Stimulated activated CD8-positive, alpha-beta memory T cell treated with anti-CD3 and anti-CD28 coated beads, Interleukin-7, amount 100 ng/mL, for 1 hour (primary cell): ENCODE measurements at places on chromosomes 4 and X.

- no peak for DNase-seq
Observed at GRCh38 chrX:6693051-6693450, 158.1 kb upstream of the VCX3A start.

DNA sequence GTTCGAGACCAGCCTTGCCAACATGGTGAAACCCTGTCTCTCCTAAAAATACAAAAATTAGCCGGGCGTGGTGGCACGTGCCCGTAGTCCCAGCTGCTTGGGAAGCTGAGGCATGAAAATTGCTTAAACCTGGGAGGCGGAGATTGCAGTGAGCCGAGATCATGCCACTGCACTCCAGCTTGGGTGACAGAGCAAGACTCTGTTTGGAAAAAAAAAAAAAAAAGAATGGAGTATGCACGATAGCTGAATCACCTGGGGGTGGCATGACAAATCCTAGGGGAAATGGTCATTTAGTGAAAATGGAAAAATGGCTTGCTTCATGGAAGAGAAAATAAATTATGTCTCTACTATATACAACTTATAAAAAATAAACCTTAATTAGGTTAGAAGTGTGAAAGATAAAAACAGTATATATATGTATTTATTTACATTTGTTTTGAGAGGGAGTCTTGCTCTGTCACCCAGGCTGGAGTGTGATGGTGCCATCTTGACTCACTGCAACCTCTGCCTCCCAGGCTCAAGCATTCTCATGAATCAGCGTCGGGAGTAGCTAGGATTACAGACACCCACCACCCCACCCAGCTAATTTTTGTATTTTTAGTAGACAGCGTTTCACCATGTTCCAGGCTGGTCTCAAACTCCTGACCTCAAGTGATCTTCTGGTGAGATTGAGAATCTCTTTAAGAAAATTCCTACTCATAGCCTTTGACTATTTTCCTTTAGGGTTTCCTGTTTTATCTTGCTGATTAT, 19.3 kb upstream of the ING2 start:
- no peak for DNase-seq

- no peak for DNase-seq
Observed at GRCh38 chr4:137968956-137969678, 273.0 kb downstream of the SLC7A11 start.

- DNase-seq: no peak
Observed at GRCh38 chr4:65868096-65868824, 198.0 kb upstream of the EPHA5 start.

DNA sequence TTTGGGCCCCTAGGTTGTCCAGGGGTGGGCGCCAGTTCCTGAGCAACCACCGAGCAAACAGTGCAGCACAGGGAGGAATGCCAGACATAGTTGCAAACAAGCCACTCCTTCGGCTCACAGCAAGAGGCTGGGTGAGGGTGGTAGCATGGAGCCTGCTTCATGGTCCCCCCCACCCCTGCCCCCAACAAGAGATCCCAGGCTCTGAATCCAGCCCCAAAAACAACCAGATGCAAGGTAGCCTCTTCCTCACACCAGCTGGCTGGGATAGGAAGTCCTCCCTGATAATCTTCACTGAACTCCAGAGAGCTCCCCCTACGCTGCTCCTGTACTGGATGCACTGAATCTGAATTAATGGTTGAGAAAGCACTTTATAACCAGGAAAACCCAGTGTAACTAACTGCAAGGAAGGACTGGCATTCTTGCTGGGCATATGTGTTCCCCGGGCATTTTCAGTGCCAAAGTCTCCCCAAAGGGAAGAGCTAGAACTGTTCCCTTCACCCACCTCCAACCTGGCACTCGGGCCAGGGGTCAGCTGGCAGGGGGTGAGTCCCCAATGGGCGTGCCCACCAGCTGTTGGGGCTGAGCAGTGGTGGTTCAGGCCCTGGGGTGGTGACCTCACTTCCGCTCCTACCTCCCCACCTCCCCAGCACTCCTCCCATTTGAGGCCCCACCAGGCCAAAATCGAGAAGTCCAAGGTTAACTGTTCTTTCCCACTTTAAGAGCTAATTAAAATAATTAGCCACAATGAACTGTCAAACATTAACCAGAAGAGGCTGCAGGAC, 1.5 kb downstream of the ELF4 start:
- DNase-seq: no peak

GRCh38 chrX:149037281-149037870, 467.7 kb downstream of the IDS start:
- DNase-seq: no peak

GRCh38 chrX:106731590-106731989, 5.1 kb downstream of the RNF128 start:
- DNase-seq: no peak

DNA sequence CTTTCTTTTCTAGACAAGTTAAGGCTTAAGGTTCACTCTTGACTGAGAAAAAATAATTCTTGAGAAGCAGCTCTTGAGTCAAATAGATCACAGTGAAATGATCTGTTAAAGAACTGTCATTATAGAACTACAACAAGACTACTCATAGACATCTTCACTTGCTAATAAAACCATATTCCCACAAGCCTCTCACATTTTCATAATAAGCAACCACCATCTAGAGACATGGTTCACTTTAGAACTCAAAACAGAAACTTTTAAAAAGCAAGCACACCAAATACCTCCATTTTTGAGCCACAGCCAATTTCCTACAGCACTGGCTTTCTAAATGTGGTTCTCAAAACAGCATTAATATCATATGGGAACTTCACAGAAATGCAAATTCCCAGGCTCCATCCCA, 309.5 kb downstream of the TMA16 start:
- no peak for DNase-seq

- DNase-seq: no peak
Observed at GRCh38 chr4:7279902-7280301, 87.6 kb downstream of the SORCS2 start.

- DNase-seq: peak; percentile 9
Observed at GRCh38 chrX:15497865-15498264, 2.7 kb upstream of the BMX start.

DNA sequence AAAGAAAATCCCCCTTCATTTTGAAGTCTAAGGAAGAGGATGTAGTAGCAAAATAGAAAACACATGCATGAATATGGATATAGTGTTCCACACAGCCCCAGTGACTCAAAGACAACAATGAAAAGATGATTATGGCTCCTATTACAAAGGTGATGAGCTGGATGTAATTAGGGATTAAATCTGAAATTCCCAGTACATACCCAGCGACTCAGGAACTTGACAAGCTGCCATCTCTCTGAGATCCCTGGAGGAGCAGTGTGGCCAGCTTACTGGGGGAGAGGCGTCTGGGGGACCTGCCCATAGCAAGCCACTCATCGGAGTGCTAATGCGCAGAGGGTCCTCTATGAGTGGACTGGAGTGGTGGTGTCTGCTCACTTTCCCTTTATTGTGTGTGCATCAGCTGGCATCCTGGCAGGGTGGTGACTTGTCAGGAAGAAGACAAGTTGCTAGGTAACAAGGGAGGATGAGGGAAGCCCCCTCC, 42.7 kb upstream of the MGST2 start:
- no peak for DNase-seq

DNA sequence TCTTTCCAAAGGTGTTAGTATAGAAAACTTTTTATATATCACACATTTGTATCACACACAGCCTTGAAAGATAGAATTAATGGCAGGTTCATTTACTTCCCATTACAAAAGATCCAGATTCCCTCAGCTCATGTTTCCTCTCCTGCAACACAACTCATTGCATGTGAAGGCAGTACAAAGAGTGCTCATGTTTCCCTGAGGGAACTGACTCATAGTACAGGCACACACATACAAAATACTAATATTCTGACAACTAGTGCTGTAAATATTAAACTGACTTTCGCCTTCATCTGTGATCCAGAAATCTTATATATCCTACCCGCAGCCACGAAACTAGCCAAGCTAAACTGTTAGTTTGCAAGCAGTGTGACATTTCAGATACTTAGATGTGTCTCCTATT, 819.8 kb upstream of the PCDH7 start:
- no peak for DNase-seq

DNA sequence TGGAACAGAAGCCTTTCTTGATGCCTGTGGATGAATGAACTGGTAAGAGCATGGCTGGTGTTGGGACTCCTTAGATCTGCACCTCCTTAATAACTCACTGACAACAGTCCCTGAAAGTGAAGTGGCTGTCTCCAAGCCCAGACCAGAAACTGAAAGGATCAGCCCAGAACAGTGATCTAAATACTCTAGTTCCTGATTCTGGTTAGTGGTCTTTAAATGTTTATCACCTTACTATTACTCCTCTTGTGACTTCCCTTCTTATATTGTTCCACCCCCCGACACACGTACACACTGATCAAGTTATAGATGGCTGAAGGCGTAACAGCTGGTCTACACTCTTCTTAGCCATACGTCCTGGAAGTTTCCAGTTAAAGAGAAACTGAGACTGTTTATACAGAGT, 33.8 kb upstream of the ARMCX2 start:
- no peak for DNase-seq

DNA sequence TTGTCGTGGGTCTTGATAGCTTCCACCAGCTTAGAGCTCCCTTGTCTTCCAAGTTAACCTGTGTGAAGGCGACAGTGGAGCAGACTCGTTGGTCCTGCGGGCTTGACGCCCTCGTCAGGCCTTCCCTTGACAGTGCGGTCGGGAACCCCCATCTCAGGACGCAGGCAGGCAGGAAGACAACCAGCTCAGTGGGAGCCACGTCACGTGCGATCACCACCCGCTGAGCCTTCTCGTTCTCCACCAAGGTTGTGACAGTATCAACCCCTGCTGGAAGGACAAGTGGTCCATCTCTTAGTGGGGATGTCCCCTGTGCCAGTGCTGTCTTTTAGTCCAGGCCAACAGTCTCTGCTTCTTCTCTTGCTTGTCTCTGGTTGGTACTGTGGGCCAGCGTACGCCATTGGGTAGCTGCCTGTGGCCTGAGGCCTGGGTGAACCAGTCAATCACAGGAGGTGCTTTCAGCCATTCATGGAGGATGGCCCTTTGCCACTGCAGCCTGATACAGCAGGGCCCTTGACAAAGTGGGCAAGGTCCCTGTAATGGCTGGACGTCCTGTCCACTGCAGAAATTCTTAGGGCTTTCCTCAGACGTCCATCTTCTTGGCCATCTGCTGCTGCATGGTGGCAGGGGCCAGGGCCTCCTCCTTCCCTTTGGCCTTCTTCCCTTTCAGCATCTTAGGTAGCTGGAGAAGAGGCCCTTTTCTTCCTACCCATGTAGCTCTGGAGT, 31.4 kb downstream of the RGS12 start:
- no peak for DNase-seq

DNA sequence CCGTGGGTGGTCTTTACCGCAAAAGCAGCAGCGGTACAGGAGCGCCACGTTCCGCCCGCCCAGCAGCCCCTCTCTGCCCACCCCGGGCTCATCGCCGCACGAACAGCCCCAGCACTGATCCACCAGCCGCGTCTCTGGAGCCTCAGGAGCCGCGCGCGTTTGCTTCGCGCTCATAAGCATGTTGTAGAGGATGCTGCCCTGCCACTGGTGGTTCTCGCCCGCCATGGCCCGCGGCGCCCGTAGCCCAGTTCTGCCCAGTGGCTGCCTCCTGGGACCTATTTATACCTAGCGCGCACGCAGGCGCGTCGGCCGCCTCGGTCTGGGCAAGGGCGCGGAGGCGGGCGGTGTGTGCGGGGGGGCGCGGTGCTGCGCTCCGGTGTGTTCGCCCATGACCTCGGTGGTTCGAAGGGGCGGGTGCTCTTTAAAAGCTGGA, at the start of gene NR0B1:
NR0B1 (minus strand) TSS at position 252 of the 433 bp plus-strand sequence; CDS start at position 225, 27 bp downstream.
- no peak for DNase-seq

DNA sequence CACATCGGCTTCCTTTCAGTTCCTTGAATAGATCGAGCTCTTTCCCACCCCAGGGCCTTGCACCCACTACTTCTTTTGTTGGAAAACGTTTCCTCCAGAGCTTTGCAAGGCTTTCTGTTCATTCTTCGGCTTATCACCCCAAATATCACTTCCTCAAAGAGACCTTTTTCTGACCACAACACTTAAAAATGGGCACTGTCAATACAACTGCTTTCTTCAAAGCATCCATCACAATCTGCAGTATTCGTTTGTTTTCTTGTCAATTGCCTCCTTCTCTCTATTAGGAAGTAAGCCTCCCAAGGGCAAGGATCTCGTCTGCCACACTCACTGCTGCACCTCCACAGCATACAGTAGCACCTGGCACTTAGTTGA, 17.7 kb upstream of the CENPU start:
- DNase-seq: no peak

- DNase-seq: no peak
Observed at GRCh38 chrX:149131774-149132173, 373.3 kb downstream of the IDS start.

- DNase-seq: no peak
Observed at GRCh38 chr4:43274376-43274775, 381.9 kb downstream of the GRXCR1 start.

DNA sequence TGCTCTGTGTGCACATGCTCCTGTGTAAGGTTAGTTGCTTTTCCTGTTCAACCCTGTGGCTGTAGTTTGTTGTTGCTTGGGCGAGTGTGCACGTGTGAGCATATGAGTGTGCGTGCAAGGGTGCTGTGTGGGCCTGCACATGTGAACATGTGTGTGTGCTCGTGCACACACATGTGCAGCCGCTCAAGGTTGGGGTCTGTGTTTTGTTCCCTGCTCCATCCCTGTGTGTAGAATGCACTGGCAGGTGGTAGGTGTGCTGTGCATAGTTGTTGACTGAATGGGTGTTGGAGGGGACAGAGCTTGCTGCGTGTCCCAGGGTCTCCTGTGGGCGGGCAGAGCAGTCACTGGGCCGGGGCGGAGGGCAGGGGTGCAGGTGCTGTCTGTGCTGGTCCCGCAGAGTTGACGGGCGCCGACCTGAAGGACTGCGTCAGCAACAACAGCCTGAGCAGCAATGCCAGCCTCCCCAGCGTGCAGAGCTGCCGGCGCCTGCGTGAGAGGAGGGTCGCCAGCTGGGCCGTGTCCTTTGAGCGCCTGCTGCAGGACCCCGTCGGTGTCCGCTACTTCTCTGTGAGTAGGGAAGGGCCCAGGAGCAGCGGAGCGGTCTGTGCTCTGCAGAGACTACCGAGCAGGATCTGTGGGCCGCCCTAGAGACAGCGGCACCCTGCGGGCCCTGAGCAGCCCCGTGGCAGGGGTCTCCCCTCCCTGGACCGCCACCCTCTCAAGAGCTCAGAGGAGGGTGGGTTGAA, 27.9 kb upstream of the HGFAC start:
- DNase-seq: no peak

GRCh38 chr4:135065366-135065765, 863.8 kb upstream of the PABPC4L start:
- DNase-seq: no peak

DNA sequence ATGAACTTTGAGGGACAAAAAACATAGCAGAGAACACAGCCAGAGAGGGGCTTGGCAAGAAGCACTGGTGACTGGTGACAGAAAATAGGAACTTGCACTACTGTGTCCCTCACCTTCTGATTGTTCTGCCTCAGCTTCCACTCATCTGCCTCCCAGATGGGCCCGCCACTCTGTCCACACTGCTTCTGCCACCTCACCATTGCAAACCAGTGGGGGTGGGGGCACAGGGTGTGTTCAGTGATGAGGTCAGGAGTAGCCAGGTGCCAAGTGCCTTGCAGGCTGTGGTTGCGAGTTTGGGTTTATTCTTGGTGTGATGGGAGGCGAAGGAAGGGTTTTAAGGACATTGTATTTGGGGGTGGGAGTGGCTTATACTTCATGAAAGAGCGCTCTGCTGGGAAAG, 9.1 kb upstream of the UBA1 start:
- DNase-seq: no peak
